ENCODE measurements at places on chromosomes 11 and 22.

GRCh38 chr11:83259559-83259958, 26.6 kb downstream of the CCDC90B start:
- no peak for DNase-seq

GRCh38 chr22:49799431-49800075, 28.1 kb downstream of the BRD1 start:
- DNase-seq: no peak

- no peak for DNase-seq
These were observed 7.1 kb downstream of the TIMM10 start for GRCh38 chr11:57523419-57523818.

- DNase-seq: peak; percentile 45
These were observed 46.8 kb downstream of the BTG4 start for GRCh38 chr11:111465400-111465799.

- DNase-seq: no peak
These were observed 50.3 kb upstream of the E2F8 start for GRCh38 chr11:19291064-19291463.

DNA sequence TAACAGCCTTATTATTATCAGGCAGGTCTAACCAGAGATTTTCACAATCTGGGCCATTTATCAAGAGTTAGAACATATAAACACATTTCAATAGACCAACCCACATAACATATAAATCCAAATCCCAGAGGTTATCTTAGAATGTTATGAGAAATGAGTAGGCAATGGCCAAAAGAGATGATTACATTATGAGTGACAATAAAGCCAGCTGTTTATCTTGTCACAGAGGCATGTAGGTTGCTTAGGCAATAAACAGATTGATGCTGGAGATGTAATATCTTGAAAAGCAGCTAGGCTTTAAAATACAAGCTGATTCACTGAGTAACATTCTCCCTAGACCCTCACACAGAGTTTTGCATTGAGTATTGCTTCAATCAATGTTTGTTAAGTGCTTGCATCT, 148.5 kb upstream of the SESN3 start:
- no peak for DNase-seq

DNA sequence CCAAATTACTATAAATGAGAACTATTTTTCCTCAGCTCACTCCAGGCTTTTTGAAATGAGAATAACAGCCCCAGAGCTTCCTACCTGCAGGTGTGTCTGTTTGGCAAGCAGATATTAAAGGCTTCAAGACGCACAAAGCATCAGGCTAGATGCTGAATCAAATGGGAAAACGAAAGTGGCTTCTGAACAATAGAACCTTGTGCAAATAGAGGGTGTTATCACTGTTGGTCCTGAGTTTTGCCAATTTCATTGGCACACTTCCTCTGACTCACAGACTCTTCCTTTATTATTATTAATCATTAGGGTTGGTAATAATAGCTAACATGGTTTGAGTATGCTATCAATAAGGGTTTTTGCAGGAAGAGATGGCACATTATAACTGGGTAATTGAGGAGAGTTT, 13.4 kb downstream of the SYT13 start:
- DNase-seq: no peak

- DNase-seq: peak; percentile 15
These were observed 8.6 kb upstream of the RBM4B start for GRCh38 chr11:66686100-66686785.

DNA sequence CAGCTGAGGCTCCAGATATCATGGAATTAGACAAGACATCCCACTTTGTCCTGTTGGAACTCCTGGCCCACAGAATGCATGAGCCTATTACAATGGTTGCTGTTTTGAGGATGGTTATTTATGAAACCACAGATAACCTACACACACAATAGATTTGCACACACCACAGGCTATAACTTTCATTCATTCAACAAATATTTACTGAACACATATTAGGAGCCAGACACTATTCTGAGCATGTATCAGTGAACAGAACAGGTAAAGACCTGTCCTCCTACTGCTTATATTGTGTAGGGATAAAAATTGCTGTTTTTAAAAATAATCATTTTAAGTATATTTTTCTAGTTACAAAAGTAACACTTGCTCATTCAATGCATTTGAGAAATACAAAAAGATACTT, 13.4 kb upstream of the LDLRAD3 start:
- no peak for DNase-seq

GRCh38 chr22:43276321-43276720, 66.9 kb downstream of the SCUBE1 start:
- DNase-seq: no peak

DNA sequence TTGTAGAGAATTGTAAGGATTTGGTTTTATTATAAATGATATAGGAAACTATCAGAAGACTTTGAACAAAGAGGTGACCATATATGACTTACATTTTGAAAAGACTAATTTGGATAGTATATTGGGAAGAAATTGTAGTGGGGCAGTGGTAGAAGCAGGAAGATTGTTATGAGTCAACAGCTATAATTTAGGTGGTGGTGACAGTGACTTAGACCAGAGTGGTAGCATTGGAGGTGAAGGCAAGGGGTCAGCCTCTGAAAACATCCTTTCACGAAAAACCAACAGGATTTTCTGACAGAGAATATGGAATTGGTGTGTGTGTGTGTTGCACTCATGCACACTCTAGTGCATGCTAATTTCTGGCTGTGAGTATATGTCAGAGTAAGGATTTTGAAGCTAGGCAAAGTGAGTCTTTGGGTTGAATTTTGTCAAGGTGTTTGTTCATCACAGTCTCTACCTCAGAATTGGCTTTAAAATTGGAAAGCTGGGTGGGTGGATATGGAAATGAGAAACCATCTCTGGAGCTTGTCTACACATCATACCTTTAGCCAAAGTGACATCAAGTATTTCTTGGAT, 8.2 kb upstream of the HBE1 start:
- no peak for DNase-seq

DNA sequence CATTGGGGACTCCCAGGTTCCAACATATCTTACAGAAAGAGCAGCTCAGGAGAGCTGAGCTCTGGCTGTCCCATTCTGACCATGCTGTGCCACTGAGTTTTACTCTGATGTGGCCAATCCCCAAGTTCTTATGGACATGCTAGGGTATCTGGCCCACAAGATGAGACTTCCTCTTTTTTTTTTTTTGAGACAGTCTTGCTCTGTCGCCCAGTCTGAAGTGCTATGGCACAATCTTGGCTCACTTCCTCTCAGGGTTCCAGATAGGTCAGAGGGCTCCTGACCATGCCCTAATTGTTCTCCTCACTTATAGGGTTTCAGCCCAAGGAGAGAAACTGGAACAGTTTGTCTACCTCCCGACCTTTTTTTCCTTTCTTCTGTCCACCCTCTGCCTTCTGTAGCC, 152.3 kb upstream of the CCDC90B start:
- DNase-seq: no peak

- no peak for DNase-seq
These were observed 11.8 kb downstream of the RCOR2 start for GRCh38 chr11:63905179-63905578.

GRCh38 chr11:90407350-90407749, 184.5 kb upstream of the CHORDC1 start:
- DNase-seq: no peak

GRCh38 chr11:17343907-17344306, 7.7 kb upstream of the NCR3LG1 start:
- DNase-seq: peak; percentile 91

DNA sequence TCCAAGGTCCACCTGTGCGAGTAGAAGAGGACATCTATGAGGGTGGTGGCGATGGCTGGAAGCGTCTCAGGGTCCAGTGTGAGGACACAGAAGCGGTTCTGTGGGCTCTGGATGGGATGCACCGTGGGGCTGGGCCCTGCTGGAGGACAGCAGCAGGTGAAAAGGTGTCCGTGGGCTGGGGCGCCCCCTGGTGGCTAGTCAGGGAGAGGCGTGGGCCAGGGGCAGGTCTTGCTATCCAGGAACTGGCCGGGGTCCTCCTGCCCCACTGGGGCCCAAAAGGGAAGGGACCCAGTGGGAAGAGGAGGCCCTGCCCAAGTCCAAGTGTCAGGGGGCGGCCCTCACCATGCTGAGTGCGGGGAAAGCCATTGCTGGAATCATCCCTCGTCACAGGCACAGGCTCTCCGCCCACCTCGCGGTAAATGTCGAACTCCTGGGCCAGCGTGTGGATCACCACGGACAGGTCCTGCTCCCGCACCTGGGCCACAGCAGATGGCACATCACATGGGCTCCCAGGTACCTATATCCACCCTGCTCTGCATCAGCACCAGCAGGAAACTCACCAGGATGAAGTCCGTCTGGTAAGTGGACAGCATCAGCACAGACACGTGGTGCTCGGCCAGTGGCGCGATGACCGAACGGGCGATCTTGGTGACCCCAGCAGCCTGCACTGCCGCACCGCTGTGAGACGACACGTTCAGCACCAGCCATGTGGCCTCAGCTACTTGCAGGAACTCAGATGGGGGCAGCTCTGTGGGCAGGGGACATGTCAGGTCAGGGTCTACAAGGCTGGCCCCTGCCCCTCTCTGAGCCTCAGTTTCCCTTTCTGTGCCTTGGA, 2.3 kb downstream of the CASTOR1 start:
- peak; percentile 62 for DNase-seq

GRCh38 chr22:20312396-20313191, 7.3 kb downstream of the DGCR6L start:
- DNase-seq: no peak

DNA sequence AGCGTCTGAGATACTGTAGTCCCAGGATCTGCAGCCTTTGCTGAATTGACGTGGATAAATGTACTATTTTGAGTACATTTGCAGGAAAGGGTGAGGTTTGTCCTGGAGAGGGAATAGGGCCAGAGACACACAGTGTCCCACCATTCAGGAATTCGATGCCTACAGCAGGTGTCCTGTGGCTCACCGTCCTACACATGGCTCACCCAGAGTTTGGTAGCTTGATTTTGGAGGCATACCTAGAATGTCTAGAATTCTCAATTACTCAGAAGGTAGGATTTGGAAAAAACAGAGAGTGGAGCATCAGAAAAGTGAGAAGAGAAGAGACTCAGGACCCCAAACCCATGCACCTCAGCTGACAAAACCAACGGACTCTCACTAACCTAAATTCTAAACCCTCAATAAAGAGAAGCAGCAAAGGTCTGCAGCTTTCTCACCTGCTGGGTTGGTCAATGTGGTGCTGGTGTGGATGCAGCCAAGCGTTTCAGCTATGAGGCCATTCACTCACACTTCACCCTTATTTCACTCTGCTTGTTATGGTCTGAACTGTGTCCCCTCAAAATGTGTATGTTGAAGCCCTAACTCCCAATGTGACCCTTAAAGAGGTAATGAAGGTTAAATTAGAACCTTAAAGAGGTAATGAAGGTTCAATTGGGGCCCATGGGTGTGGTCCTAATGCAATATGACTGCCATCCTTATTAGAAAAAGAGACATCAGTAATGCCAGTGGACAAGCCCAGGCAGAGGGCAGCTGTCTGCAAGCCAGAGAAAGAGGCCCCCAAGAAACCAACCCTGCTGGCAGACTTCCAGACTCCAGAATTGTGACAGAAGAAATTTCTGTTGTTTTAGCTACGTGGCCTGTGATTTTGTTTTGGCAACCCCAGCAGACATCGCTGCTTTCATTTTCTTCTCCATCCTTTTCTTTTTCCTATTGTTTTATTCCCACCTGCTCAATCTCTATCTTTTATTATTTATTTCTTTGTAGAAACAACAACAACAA, 187.8 kb downstream of the SNX19 start:
- DNase-seq: no peak

- peak; percentile 80 for DNase-seq
These were observed 487 bp upstream of the LIPT2 start for GRCh38 chr11:74493791-74494630.

- DNase-seq: no peak
These were observed 118.9 kb downstream of the MRTFA start for GRCh38 chr22:40517631-40518030.

DNA sequence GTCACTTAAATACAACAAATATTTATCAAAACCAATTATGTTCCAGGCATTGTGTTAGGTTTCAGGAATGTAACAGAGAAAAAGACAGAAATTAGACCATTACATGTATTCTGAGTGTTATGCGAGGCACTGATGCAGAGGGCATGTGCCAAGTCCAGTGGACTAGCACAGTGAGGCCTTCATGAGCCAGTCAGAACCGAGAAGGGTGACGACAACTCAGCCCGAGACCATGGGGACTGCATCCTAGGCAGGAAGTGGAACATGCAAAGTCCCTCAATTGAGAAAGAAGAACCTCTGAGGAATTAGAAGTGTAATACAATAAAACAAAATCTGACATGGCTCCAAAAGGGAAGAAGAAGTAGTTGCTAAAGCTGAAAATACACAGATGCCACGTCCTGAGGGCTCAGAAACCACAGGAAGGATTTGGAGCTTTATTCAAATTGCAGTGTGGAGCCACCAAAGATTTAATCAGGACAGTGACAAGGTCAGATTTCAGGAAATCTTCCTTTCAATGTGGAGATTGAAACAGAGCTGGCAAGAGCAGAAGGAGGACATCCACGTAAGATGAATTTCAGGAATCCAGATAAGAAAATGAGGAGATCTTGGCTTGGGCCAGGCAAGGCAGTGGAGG, 529.6 kb downstream of the NTM start:
- no peak for DNase-seq

DNA sequence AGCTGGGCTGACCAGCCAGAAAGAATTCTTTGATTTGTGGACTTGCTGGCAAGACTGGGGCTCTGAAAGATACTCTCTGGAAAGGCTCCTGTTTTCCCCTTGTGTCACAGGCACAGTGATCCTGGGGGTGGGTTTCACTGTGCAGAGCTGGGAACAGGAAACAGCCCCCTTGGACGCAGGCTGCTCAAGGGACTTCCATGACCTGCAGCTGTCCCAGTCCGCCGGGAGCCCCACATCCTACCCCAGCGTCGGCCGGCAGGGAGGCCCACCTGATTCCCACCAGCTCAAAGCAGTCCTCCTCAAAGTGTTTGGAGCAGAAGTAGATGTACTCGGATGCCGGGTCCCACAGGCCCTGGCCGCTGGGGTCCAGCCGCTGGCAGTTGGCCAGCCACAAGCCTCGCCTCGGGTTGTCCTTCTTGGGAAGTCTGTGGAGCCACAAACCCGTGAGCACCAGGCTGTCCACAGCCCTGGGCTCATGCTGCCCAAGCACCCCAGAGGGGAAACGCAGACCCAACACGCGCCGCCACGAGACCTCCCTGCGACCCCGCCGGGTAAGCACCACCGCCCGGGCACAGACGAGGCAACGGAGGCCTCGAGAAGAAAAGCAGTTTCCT, 824 bp downstream of the THAP7 start:
- no peak for DNase-seq
